Thyroid gland (tissue), 4 donors: ENCODE measurements at places on chromosomes 4 and X. TPM values are rescaled to one million over a fixed set of nuclear protein-coding genes. Genes with fewer than 3 reads are reported as not detected.

Gene GPR173
- 0.78 TPM for total RNA-seq

Gene CT45A2
- not detected for total RNA-seq

Gene TSPAN7
- total RNA-seq: 45.0 TPM

Gene PPBP
- total RNA-seq: 1.3 TPM
